ENCODE measurements at places on chromosomes 16 and 17. TPM values are rescaled to one million over a fixed set of nuclear protein-coding genes. Genes with fewer than 3 reads are reported as not detected.

The G6PC1 gene
- not detected for total RNA-seq

The RAD51D gene
- total RNA-seq: 28.9 TPM

The STH gene
- not detected for total RNA-seq

The WFIKKN1 gene
- 0.10 TPM for total RNA-seq

The KRTAP2-3 gene
- 0.20 TPM for total RNA-seq

The CCL8 gene
- total RNA-seq: not detected

The MYH11 gene
- total RNA-seq: 0.05 TPM

The ANKS4B gene
- not detected for total RNA-seq

The PDILT gene
- not detected for total RNA-seq

The NDRG4 gene
- 26.2 TPM for total RNA-seq

The SPNS3 gene
- total RNA-seq: not detected

The SCNN1B gene
- 0.68 TPM for total RNA-seq

The TP53TG3D gene
- 1.0 TPM for total RNA-seq

The CBFA2T3 gene
- 0.85 TPM for total RNA-seq

The OR1D2 gene
- total RNA-seq: not detected

The CRISPLD2 gene
- 3.0 TPM for total RNA-seq

The YWHAE gene
- 1,166 TPM for total RNA-seq

The KRT33B gene
- total RNA-seq: not detected

The TNFRSF13B gene
- not detected for total RNA-seq

The ADAMTS18 gene
- total RNA-seq: not detected

The DUSP14 gene
- total RNA-seq: 45.2 TPM

The UMOD gene
- not detected for total RNA-seq

The GPR179 gene
- total RNA-seq: 0.03 TPM

The TBC1D26 gene
- 0.07 TPM for total RNA-seq

The RCVRN gene
- not detected for total RNA-seq

The FBXL19 gene
- 16.6 TPM for total RNA-seq

The GPR139 gene
- total RNA-seq: not detected

The SDR42E2 gene
- total RNA-seq: not detected

The CHD9NB gene
- 1.3 TPM for total RNA-seq

The TBC1D3G gene
- total RNA-seq: not detected

The FNDC8 gene
- total RNA-seq: 0.07 TPM

The OMG gene
- not detected for total RNA-seq

The TMUB2 gene
- 41.0 TPM for total RNA-seq

The SMPD3 gene
- 0.25 TPM for total RNA-seq

The NOD2 gene
- 0.05 TPM for total RNA-seq

The IRX5 gene
- 1.4 TPM for total RNA-seq

The CACNG3 gene
- total RNA-seq: not detected

The OR3A3 gene
- total RNA-seq: not detected

The IKZF3 gene
- not detected for total RNA-seq

The CSF3 gene
- total RNA-seq: 0.70 TPM

The TPSD1 gene
- total RNA-seq: not detected

The ABAT gene
- total RNA-seq: 0.28 TPM

The PLK1 gene
- total RNA-seq: 164 TPM

The GCGR gene
- total RNA-seq: 0.47 TPM

The TBC1D3 gene
- total RNA-seq: not detected

The TEX19 gene
- 0.32 TPM for total RNA-seq

The SGF29 gene
- total RNA-seq: 22.4 TPM

The MEOX1 gene
- not detected for total RNA-seq

The OR4D1 gene
- total RNA-seq: not detected

The ZNF624 gene
- 1.4 TPM for total RNA-seq

The NEK8 gene
- 4.7 TPM for total RNA-seq

Data from A549 treated with Hydrocortisone at 1 μM for 4 hours (cell line).